ENCODE measurements at places on chromosomes 12 and 14.

GRCh38 chr14:65926935-65927700 is 514.6 kb downstream of the FUT8 start:
- DNase-seq, result no peak

DNA sequence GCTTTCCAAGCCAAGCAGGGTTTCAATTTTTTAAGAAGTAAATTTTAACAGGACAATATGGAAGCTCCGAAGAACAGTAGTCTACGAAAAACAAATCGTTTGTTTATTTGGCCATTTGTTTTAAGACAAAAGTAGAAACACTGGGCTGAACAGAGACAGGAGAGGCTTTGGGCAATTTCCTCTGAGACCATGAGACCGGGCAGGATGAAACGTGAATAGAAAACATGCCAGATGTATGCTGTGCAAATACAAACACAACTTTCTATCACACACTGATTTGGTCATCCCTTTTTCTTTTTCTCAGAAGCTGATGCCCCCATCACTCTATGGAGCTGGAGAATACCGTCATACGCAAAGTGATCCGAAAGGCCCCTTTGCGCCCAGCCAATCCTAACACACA is 1111.1 kb downstream of the BCL11B start:
- no peak for DNase-seq

DNA sequence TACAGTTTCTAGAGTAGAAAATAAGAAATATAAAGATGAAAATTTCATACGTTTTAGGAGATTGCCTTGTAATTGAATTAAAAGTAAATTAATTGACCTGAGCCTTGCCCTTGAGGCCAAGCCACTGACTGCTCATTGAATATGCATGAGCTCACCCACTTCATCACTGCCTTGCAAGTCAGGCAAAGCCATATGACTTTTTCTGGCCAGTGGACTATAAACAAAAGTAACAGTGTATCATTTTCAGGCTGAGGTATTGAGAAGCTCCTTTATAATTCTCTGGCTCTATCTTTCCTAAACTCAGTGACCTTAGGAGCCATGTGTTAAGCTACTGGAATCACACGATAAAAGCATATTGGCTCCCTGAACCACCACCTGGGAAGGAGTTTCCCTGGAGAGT is 369.3 kb downstream of the NUAK1 start:
- DNase-seq, result no peak

DNA sequence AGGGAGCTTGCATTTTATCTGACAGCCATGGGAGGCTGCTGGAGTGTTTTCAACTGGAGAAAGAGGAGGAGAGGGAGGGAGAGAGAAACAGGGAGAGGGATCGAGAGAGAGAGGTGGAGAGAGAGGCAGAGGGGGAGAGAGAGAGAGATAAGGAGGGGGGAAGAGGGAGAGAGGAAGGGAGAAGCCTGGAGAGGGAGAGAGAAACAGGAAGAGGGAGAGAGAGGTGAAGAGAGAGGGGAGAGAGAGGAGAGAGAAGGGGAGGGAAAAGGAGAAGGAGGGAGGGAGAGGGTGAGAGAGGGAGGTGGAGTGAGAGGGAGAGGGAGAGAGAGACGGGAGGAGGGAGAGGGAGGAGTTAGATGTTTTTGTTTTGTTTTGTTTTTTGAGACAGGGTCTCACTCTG is 45.6 kb downstream of the DNAH10 start:
- DNase-seq, result no peak

DNA sequence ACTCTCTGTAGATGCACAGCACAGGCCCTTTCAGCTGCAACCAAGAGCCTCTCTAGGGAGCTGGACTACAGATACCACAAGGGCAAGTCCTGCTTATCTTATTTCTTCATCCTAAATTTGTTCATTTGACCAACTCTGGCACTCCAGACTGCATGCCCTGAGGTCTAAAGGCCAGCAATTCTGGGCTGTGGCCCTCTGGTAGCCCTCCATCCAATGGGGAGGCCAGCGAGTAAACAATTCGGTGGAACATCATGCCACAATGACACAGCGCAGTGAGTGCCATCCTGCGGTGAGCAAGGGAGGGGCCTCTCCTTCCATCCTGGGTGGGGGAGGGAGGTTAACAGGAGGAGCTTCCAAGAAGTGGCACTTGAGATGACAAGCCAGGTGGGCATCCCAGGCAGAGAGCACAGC is 652 bp upstream of the SELPLG start:
- DNase-seq, result no peak

DNA sequence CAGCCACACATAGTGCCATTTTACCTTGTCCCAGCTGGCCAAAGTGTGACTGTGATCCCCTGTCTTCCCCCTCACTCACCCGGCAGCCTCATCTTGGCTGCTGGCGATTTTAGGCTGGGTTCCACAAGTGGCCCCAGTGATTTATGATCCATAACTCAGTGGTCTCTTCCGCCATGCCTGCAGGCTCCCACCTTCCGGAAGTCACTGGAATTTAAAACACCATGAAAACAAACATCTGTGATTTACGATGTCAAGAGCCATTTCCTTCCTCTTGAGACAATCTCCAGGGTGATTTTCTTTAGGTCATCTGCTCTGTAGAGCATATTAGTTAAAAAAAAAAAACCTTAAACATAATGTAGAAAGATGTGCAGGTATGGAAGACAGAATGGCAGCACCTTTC is 282.3 kb downstream of the CACNA1C start:
- no peak for DNase-seq

- no peak for DNase-seq
Observed at GRCh38 chr12:4046495-4046840, 173.3 kb upstream of the PARP11 start.

Measured in NCI-H1694 (cell line).